Tibial artery (tissue), 4 donors: ENCODE measurements at places on chromosomes 11 and 22.

DNA sequence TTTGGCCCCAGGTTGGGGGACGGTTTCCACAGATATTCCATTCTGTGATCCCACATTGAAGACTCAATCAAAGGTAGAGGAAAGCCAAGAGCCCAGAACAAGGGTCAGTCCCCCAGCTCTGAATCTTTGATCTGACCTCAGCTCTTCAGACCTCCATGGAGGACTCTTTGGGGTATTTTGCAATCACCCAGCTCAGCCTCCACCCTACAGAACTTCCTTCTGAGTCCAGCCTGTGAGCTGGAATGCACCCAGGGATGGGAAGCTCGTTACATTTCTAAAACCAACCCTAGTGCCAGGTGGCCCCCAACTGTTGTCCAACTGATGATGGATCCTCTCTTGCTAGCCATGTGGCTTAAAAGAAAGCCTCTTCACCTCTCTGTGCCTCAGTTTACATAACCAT, 335.3 kb downstream of the MN1 start:
- H3K36me3 ChIP-seq, result no peaks in the 10 kb centered on the region
- no peak overlapping the region for H3K27ac ChIP-seq
- H3K4me3 ChIP-seq, result no peak overlapping the region
- DNase-seq, result peak; percentile 32
- no peaks in the 10 kb centered on the region for H3K27me3 ChIP-seq

DNA sequence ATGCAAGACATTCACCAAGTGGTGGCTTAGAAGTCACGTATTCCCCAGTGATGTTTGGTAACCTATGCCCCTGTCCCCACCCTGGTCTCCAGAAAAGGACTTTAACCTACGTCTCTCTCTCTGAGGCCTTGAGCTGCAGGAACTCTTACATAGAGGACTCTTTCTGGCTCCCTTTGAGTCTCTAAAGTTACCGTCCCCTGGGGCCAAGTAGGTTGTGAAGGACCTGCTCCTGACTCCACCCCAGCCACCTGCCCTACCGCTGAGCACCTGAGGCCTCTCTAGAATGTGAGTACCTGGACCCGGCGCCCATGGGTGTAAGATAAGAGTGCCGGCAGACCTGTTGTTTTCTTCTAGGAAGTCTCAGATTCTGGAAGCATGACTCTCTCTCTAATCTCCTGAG, 95.4 kb downstream of the TIMP3 start:
- no peaks in the 10 kb centered on the region for H3K36me3 ChIP-seq
- H3K4me3 ChIP-seq, result no peak overlapping the region
- no peak for DNase-seq
- no peaks in the 10 kb centered on the region for H3K27me3 ChIP-seq
- no peak overlapping the region for H3K27ac ChIP-seq

- H3K27me3 ChIP-seq, result peaks cover 20% of the 10 kb centered on the region
- H3K36me3 ChIP-seq, result no peaks in the 10 kb centered on the region
- no peak overlapping the region for H3K27ac ChIP-seq
- no peaks in the 10 kb centered on the region for H3K4me1 ChIP-seq
- no peak for DNase-seq
Measured at GRCh38 chr22:41982865-41983264, 13.6 kb downstream of the SEPTIN3 start.

- H3K27ac ChIP-seq, result peak overlapping the region; percentile 61
- H3K4me1 ChIP-seq, result peaks cover 11% of the 10 kb centered on the region
- H3K27me3 ChIP-seq, result no peaks in the 10 kb centered on the region
- H3K4me3 ChIP-seq, result peak overlapping the region; percentile 4
- peak; percentile 51 for DNase-seq
Measured at GRCh38 chr11:44893846-44894617, 56.7 kb downstream of the TP53I11 start.

GRCh38 chr11:13463779-13464290, 813 bp upstream of the BTBD10 start:
- no peaks in the 10 kb centered on the region for H3K4me1 ChIP-seq
- DNase-seq, result no peak
- no peaks in the 10 kb centered on the region for H3K36me3 ChIP-seq
- no peaks in the 10 kb centered on the region for H3K27me3 ChIP-seq

GRCh38 chr22:20904008-20904979, 12.9 kb upstream of the CRKL start:
- H3K27ac ChIP-seq, result no peak overlapping the region
- H3K4me3 ChIP-seq, result no peak overlapping the region

- peaks cover 45% of the 10 kb centered on the region for H3K36me3 ChIP-seq
- H3K27me3 ChIP-seq, result no peaks in the 10 kb centered on the region
- H3K27ac ChIP-seq, result peak overlapping the region; percentile 99
- no peak for DNase-seq
Measured at GRCh38 chr22:31083377-31083768, 2.3 kb downstream of the SMTN start.

- peaks cover 2% of the 10 kb centered on the region for H3K27me3 ChIP-seq
- DNase-seq, result peak; percentile 85
- no peaks in the 10 kb centered on the region for H3K36me3 ChIP-seq
- H3K27ac ChIP-seq, result no peak overlapping the region
- no peak overlapping the region for H3K4me3 ChIP-seq
- peaks cover 8% of the 10 kb centered on the region for H3K4me1 ChIP-seq
Measured at GRCh38 chr22:23539135-23539838, 40.8 kb downstream of the IGLL1 start.

- H3K4me3 ChIP-seq, result no peak overlapping the region
- no peaks in the 10 kb centered on the region for H3K36me3 ChIP-seq
- H3K4me1 ChIP-seq, result no peaks in the 10 kb centered on the region
- H3K27me3 ChIP-seq, result peaks cover 32% of the 10 kb centered on the region
- no peak for DNase-seq
- H3K27ac ChIP-seq, result no peak overlapping the region
Measured at GRCh38 chr11:1917523-1918435, 1.7 kb upstream of the TNNT3 start.

- no peaks in the 10 kb centered on the region for H3K4me1 ChIP-seq
- H3K27ac ChIP-seq, result peak overlapping the region; percentile 57
- DNase-seq, result no peak
- H3K36me3 ChIP-seq, result peaks cover 12% of the 10 kb centered on the region
Measured at GRCh38 chr11:111814557-111815320, 48.5 kb upstream of the PPP2R1B start.

GRCh38 chr11:59551659-59552521, 40.6 kb downstream of the OR4D9 start:
- H3K36me3 ChIP-seq, result no peaks in the 10 kb centered on the region
- H3K4me1 ChIP-seq, result peaks cover 17% of the 10 kb centered on the region
- DNase-seq, result no peak
